GM13977 (cell line): ENCODE measurements at places on chromosomes 7 and 10.
A peak's percentile ranks its signal among the peaks of the same experiment; 100 is the strongest.

DNA sequence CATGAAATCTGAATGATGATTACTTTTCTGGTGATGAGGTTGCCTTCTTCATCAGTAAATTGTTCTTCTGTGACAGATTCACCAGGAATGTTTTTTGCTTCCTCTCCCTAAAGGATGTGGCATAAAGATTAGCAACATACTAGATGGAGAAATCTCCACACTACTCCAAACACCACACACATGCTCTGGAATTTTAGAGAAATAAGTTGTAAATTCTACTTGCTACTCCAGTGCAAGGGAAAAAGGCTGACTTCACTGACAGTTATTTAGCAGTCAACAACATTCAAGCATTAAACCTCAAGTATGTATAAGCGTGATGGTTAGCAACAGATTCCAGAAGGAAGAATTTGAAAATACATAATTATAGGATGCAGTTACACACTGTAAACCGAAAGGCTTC is 137.9 kb upstream of the CCDC6 start:
- no peak for DNase-seq

DNA sequence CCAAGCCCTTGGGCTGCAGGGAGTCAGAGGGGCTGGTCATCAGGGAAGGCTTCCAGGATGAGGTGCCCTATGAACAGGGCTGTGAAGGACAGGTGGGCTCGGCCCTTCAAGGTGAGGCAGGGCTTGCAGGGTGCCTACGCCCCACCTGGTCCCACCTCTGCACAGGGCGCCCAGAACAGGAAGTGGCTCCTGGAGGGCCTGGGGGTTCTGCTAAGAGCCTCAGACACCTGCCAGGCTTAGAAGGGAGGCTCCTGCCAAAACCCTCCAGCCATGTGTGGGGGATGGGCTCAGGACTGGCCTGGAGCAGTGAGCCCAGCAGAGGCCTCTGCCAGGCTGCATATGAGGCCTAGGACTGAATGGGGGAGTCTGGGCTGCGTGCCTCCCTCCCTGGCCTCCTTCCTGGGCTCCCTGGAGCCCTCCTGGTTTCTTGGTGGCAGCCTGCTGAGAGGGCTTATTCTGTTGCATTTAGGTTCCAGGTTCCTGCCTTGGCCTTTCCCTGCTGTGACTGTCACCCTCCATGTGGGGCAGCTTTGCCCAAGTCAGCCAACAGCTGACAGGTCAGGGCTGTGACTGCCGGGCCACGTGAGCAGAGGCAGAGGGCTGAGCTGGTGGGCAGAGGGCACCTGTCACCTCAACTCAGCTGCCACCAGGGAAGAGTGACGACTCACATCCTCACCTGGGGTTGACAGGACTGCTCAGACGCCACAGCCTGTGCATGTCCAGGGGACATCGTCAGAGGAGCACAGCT is 45.2 kb upstream of the MSMB start:
- DNase-seq, result no peak

DNA sequence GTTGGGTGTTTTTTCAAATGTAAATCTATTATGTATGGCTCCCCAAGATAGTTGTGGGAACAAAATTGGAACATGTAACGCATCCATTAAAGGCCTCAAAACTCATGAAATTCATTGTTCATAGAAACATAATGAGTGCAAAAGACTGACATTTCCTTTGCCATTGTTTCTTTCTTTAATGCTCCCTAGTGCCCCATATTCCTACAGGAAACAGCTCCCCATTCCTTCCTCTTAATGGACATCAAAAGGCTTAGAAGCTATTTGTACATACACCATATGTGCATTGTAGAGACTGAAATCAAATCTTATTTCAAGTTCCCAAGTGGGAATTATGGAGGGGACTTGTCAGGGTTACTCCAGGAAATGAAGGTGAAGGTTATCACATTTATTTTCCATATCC is 139.1 kb downstream of the AHR start:
- no peak for DNase-seq

DNA sequence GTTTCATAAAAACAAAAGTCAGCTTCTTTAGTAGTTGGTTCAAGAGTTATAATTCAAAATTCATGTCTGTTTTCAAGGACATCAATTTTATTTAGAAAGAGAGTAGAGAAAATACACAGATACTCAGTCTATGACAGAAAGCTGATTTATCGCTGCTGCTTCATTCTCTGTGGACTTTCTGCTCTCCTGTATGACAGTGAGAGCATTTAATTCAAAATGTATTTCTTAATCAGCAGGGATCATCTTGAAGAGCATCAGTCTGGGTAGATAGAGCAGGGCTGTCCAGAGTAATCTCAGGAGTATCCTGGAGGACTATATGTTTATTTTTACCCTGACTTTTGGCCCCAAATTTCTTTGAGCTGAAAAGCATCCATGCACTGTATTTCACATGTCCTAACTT is 1676.7 kb downstream of the REEP3 start:
- no peak for DNase-seq

- DNase-seq, result no peak
These were observed 19.9 kb downstream of the MACC1 start for GRCh38 chr7:20197125-20197748.

GRCh38 chr10:128137877-128138276 is 11.7 kb upstream of the MKI67 start:
- no peak for DNase-seq

- peak; percentile 73 for DNase-seq
These were observed 125.5 kb downstream of the CLEC2L start for GRCh38 chr7:139648941-139649425.

GRCh38 chr10:5376450-5376849 is 11.7 kb downstream of the UCN3 start:
- no peak for DNase-seq

DNA sequence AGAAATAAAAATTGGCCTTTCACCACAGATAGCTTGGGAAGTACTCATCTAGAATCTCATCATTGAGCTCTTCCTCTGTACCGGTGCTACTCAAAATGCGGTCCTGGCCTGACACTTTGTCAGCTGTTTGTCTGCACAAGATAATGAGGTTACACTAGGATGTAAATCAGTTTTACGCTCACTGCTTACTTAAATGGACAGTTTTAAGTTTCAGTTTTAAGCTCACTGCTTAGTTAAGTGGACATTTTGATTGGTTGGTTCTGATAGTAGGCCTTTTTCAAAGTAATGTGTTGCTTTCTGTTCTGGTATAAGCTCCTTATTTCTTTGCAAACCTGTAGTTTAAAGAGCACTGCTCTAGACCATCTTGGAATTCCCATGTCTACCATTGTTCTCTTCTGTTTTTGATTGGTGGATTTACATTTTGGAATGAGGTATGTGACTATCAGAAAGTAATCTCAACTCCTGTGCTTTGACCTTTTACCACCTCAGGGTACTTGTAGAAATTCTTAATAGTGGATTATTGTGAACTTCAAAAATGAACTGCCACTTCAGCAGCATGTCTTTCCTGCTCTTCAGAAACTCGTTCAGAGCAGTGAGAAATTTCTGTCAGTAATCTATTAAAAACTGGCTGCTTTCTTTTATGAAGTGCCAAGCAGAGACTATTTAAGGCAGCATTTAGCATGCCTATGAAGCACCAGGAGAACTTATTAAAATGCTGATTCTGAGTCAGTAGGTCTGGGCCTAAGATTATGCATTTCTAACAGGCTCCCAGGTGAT is 55.0 kb downstream of the C1GALT1 start:
- DNase-seq, result no peak

DNA sequence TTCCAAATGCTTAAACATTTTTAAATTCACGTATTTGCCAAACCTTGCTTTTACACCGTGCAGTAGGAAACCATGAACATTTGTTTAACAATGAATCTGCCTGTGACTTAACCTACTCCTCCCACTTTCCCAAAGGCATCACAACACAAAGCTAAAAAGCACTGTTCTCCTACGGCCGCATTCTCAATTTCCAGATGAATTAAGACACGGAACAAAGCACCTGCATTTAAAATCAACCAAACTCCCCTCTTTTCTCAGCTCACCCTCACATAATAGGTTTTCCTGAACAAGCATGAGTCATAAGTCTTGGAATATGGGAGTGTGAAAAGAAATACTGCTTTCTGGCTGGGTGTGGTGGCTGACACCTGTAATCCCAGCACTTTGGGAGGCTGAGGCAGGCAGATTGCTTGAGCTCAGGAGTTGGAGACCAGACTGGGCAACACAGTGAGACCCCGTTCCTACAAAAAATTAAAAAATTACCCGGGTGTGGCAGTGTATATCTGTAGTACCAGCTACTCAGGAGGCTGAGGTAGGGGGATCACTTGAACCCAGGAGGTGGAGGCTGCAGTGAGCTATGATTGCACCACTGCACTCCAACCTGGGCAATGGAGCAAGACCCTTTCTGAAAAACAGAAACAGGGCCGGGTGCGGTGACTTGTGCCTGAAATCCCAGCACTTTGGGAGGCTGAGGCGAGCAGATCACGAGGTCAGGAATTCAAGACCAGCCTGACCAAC is 51.7 kb upstream of the CYTH3 start:
- no peak for DNase-seq

DNA sequence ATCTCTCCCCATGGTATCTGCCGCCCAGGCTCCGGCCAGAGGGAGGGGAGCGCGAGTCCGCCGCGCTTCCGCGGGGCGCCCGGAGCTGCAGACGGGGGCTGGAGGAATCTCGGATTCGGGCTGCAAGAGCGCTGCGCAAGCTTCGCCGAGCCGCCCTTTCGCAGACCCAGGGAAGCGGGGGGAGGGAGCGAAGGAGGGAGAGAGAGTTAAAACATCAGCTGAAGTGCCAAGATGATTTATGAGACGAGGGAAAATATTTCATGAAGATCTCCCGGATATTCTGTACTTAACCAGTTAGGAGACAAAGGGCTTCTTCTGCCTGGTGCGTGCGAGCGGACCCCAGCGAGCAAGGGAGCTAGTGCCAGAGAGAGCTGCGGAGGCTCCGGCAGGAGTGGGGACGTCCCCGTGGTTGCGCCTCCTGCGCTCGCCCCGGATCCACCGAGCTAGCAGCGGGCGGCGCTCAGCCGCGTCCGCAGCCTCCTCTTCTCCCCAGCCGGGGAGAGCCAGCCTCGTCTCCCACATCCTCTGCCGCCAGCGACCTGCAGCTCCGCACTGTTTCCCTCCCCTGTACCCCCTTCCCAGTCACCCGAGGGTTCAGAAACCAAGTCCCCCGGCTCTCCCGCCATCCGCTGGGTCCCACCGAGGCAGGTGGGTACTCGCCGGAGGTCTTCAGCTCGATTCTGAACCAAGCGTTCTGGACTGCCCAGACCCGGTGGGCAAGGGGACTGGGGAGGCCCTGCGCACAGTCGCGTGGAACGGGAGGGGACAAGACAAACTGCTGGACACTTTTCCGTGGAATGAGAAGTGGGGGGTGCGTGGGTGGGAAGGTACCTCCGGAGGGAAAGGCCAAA is 1.0 kb upstream of the PAX2 start:
- peak; percentile 73 for DNase-seq

GRCh38 chr7:118222591-118222990 is 1.9 kb upstream of the ANKRD7 start:
- no peak for DNase-seq

GRCh38 chr10:48366261-48366660 is 59.8 kb downstream of the MAPK8 start:
- no peak for DNase-seq

DNA sequence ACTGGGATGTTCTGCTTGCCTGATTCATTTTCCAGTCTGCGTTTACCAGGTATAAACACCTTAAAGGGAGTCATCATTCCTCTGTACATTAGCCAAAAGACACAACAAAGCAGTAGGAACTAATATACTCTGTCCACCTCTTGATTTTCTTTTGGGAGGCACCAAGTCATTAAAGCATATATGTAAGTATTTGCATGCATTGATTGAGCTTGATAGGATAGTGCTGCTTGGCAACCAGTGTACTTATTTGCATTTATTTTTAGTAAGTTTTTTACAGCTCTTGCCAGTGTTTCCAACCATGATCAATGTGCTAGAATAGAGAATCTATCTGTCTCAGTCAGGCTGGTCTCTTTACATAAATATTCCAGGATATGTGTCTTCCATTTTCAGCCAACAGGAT is 353.3 kb upstream of the SEMA3C start:
- DNase-seq, result no peak
